ENCODE measurements at places on chromosomes 12 and 14.

- no peak for DNase-seq
Measured at GRCh38 chr12:53965281-53966084, 7.4 kb upstream of the HOXC11 start.

GRCh38 chr14:77601846-77602619 is 14.4 kb downstream of the SPTLC2 start:
- DNase-seq: no peak

- DNase-seq: no peak
Measured at GRCh38 chr12:97169889-97170567, 263.0 kb downstream of the NEDD1 start.

DNA sequence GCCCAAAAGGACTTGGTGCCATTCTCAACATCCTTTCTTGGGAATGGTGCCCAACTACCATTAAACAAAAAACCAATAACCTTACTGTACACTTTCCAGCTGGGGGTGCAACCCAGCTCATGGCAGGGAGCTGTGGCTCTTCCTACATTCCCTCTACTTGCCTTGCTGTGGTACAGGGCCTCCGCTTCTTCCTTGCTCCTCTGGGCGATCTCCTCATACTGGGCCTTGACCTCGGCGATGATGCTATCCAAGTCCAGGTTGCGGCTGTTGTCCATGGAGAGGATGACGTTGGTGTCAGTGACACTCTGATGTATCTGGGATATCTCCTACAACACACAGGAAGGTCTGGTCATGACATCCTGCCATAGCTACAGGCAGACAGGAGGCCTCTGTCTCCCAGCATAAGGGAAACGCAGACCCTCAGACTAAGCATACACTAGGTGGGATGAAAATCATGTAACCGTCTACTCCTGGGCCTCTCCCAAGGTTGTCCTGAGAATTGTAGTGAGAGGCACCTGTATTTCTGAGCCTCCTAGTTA is 3.9 kb downstream of the KRT2 start:
- no peak for DNase-seq

DNA sequence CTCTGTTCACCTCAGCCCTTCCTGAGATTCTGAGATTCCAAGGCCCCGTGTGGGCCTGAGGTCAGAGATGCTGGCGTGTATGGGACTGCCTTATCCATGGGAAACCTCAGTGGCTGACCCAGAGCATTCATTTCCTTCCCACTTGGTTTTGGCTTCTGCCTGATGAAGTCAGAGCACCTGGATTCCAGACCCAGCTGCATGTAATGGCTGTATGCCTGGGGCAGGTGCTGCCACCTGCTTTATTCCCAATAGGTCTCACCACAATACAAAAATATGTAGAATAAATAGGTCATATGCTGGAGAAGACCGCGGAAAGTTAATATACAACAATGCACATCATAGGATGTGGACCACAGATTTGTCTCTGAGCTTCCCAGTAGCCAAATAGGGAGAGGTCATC is 25.6 kb downstream of the FIGNL2 start:
- DNase-seq: no peak

- DNase-seq: no peak
Measured at GRCh38 chr14:102931580-102932285, 9.3 kb downstream of the AMN start.

GRCh38 chr12:131598717-131599116 is 112.2 kb upstream of the SFSWAP start:
- DNase-seq: no peak

DNA sequence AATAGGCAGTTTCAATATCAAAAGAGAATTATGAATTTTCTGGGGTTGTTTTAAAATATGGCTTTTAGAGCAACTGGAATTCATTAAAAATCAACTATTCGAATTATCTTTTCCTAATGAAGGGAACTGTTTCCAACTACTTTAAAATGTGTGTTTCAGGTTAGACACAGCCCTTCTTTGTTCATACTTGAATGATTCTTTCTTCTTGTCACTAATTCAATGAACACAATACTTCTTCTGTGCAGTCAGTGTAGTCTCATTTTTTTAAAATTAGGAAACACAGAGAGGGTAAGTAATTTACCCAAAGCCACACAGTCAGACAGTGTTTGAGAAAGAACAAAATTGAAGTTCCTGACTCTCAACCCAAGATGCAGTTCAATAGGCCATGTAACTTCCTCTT is 414.0 kb downstream of the CCDC91 start:
- DNase-seq: no peak

GRCh38 chr14:68103853-68104252 is 284.3 kb downstream of the RAD51B start:
- DNase-seq: no peak

- no peak for DNase-seq
Measured at GRCh38 chr12:94553130-94553519, 93.5 kb upstream of the CEP83 start.

- no peak for DNase-seq
Measured at GRCh38 chr14:40476005-40476404, 1043.8 kb upstream of the FBXO33 start.

GRCh38 chr12:56330936-56331490 is 2.8 kb downstream of the PAN2 start:
- DNase-seq: no peak

- DNase-seq: peak; percentile 83
Measured at GRCh38 chr12:130818635-130819576, 20.1 kb downstream of the STX2 start.

DNA sequence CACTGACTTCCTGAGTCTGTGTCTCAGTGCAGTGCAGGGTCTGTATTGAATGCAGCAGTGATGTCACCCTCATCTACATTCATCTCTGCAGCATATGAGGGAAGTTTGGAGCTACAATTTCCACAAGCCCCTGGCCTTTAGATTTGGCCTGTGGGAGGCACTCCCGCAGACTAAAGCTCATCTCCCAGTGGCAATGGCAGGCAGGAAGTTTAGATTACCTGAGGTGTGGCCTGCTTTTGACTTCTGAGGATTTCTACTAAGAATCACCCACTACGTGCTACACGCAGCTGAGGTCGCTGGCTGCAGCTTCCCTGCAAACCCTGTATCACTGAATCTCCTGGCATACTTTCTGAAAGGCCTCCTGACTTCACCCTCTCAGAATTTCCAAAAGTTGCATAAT is 202.2 kb upstream of the PRKD1 start:
- DNase-seq: no peak

All from activated CD4-positive, alpha-beta T cell treated with anti-CD3 and anti-CD28 coated beads, Interleukin-10, Interleukin-2, amounts not matched to agents 100 ng/mL and 50 ng/mL, durations not matched to agents 16 hours and 8 hours (primary cell).